Mammary epithelial cell (primary cell): ENCODE measurements at places on chromosomes 11 and 22. TPM values are rescaled to one million over a fixed set of nuclear protein-coding genes. Genes with fewer than 3 reads are reported as not detected.

OSM gene
- total RNA-seq: not detected in 2 replicates

IL17REL gene
- not detected in 2 replicates for total RNA-seq

ADORA2A gene
- total RNA-seq: 1.7 and 1.8 TPM in 2 replicates

OR52E6 gene
- not detected for total RNA-seq

PRR33 gene
- not detected for total RNA-seq

RFPL1 gene
- not detected for total RNA-seq

CDCA5 gene
- 8.4 and 34.6 TPM in 2 replicates for total RNA-seq

DSCAML1 gene
- not detected in 2 replicates for total RNA-seq

CCDC87 gene
- total RNA-seq: 0.31 TPM in 1 of 2 replicates, not detected in the other

LINC01488 gene
- total RNA-seq: not detected in 2 replicates

LRP4 gene
- total RNA-seq: 3.9 and 5.7 TPM in 2 replicates

CCDC73 gene
- total RNA-seq: not detected

CHRDL2 gene
- total RNA-seq: not detected

ZNRD2 gene
- 52.8 and 77.2 TPM in 2 replicates for total RNA-seq

GRK2 gene
- total RNA-seq: 31.7 TPM

KRTAP5-9 gene
- 0.29 TPM in 1 of 2 replicates, not detected in the other for total RNA-seq

ADAMTS15 gene
- total RNA-seq: 16.5 TPM
